ENCODE measurements at places on chromosomes 6 and 20. TPM values are rescaled to one million over a fixed set of nuclear protein-coding genes. Genes with fewer than 3 reads are reported as not detected.

DNA sequence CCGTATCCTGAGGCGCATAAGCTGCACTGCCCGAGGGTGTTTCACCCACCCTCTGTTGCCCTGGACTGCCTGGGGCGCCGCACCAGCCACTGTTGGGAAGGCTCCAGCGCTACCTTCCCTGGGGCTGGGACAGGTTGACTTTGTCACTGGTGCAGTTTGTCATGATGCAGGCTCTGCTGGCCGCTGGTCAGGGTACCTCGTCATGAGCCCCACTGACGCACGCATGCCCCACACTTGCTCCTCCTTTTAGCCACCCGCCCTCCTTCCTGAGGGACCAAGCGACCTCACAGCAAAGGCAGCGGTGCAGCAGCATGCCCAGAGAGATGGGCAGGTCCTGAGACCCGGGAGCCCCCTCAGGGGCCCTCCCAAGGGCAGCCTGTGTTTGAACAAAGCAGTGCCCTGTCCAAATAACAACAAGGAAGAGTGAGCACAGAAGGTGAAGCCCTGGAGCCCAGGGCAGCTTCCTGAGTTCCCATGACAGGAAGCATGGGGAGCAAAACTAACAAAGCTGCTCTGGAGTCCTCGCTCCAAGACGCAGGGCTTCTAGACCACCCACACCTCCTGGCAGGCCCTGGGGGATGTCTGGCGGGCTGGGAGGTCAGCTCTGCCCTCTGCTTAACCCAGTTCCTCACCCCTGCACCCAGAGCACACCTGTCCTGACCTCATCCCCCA, 50.1 kb upstream of the SMOC2 start:
- DNase-seq: no peak

The GNMT gene
- total RNA-seq: 0.68 TPM

The SLC17A3 gene
- not detected for total RNA-seq

The CCN5 gene
- total RNA-seq: not detected

DNA sequence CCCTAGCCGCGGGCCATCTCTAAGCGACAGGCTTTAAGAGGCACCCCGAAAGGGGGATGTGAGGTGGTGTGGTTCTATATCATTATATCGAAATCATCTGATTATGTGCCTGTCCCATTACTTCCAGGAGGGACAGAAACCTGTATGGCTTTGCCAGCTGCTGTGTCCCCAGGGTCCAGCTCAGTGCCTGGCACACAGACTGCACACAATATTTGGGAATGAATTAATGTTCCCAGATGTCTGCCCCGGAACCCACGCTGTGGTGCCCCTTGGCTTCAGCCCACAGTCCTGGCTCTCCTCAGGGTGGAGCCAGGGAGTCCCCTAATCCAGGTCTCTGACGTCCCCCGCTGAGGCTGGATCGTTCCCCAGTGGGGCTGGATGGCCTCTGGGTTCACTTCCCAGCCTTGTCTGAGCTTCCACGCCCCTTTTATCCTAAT, 8.9 kb upstream of the AHCY start:
- DNase-seq: no peak

DNA sequence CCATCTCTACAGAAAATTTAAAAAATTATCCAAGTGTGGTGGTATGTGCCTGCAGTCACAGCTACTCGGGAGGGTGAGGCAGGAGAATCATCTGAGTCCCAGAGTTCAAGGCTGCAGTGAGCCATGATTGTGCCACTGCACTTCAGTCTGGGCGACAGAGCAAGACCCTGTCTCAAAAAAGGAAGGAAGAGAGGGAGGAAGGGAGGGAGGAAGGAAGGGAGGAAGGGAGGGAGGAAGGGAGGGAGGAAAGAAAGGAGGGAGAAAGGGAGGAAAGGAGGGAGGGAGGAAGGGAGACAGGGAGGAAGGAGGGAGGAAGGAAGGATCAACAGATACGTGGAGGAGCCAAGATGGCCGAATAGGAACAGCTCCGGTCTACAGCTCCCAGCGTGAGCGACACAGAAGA, 90.1 kb downstream of the ZNF217 start:
- DNase-seq: no peak

GRCh38 chr6:169250660-169251059, 3.0 kb downstream of the THBS2 start:
- DNase-seq: peak; percentile 87

DNA sequence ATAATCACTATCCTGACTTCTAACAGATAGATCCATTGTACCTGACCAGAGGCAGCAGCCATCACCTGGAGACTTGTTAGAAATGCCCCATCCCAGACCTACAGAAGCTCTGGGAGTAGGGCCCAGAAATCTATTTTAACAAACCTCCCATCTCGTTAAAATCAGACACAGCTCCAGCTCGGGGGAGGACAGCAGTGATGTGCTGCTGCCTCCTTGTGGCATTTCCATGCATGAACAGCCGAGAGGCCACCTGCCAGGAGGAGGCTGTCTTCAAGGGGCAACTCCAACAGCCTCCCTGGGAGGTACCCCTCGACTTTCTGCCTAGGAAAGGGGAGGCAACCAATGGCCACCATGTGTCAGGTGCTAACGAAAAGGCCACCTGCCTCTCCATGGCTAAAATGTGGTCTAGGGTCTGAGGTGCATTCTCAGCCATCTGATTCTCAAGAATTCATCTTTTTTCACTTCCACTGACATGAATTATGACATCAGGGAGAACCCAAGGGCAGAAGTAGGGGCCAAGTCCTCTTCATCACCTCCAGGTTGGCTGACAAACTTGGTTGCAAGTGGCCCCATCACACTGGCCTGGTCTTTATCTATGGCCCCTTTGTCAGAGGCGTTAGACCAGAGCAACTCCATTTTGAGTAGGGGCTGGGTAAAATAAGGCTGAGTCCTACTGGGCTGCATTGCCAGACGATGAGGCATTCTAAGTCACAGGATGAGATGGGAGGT, 12.2 kb upstream of the KCNK15 start:
- DNase-seq: no peak

- no peak for DNase-seq
These were observed 14.3 kb upstream of the INSM1 start for GRCh38 chr20:20353576-20353975.

GRCh38 chr6:125166711-125167110, 13.1 kb downstream of the TPD52L1 start:
- no peak for DNase-seq

The PPIL6 gene
- 1.7 TPM for total RNA-seq

The LGSN gene
- 0.25 TPM for total RNA-seq

DNA sequence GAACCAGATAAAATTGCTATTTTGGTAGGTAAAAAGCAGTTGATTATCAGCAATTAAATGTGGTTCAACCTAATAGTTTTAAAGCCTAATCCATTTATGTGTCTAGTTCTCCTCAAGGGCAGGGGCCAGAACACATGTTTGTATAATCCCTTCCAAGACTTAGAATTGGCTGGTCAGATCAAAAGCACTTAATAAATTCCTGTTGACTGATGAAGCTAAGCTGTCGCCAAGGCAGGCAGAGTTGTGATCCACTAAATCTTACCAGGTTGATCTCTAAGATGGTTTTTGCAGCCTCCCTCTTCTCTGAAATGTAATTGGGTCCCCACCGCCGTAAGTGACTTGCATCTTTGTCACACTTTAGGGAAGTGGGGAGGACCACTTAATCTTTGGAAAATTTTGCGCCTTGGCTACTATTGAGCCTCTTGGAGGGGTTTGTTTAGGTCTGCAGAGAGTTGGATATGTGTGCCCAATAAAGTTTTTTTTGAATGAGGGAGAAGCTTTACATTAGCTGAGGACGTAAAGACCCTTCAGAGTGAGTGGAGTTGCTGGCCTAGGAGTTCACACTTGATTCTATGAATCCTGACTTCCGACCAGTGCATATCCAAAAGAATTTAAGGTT, 65.9 kb downstream of the PHF20 start:
- DNase-seq: peak; percentile 47

The NKAIN2 gene
- not detected for total RNA-seq

DNA sequence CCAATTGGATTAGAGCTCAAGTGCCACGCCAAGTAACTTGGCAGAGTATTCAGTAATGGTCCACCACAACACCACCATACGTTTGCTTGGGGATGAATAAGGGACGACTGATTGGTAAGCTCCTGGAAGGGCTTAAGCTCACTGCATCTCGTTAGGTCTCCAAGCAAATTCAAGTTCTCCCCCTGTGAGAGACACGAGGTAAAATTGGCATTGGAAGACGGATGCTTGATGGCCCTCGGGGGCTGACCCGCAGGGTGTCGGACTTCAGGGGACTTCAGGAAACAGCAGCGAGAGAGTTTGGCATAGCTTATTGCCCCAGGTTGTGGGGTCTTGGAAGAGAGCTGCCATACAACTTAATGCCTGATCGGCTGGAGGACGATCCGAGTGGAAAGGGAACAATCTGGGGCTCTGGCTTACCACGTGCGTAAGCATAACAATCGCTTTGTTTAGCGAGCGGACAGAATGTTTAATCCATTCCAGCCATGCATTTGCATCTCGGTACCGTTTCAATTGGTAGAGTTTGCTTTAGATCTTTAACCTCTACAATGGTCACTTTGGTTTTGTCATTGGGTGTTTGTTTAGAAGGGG, 4.8 kb upstream of the ZNFX1 start:
- DNase-seq: no peak

DNA sequence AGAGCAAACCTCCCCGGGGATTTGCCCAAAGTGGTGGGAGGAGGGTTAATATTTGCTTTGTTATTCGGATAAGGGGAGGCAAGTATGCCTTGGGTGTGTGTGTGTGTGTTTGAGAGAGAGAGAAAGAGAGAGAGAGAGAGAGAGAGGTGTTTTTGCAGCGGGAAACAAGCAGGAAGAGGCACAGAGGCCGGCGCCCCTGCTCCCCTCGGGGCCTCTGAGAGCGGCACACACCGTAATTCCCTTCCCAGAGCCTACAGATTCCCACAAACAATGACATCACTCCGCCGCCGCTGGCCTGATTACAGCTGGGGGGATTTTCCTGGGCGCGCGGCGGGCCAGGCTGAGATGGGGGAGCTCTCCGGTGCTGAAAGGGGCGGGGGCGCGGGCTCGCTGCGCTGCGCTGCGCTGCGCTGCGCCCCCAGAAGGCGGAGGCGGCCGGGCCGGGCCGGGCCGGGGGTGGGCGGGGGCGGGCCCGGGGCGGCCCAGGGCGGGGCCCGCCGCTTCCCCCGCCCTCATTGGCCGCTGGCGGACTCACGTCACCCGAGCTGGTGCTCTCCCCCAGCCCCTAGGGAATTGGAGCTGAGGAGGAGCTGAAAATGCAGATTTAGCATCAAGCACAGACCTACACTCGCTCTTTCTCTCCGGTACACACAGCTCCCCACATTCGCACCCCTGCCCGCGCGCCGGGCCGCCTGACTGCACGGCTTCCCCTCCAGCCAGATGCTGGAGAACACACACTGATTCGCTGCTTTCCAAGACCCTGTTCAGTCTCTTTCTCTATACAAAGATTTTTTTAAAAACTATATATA, at the start of gene PCSK2:
PCSK2 (plus strand) TSS at position 631 of the 809 bp plus-strand sequence. CDS start 266 bp downstream, outside the sequence.
- peak; percentile 34 for DNase-seq

GRCh38 chr6:90227673-90228072, 69.0 kb downstream of the BACH2 start:
- DNase-seq: peak; percentile 46

GRCh38 chr6:145015739-145016558, 719.4 kb downstream of the EPM2A start:
- peak; percentile 96 for DNase-seq

The MATN4 gene
- 0.19 TPM for total RNA-seq

The C20orf204 gene
- total RNA-seq: 0.99 TPM

- no peak for DNase-seq
These were observed 187.4 kb downstream of the RNGTT start for GRCh38 chr6:88775866-88776571.
